ENCODE measurements at places on chromosomes 4 and X.

- no peak for DNase-seq
These were observed 92.6 kb downstream of the ASB9 start for GRCh38 chrX:15177316-15177715.

GRCh38 chr4:173801361-173801760 is 271.3 kb upstream of the HAND2 start:
- no peak for DNase-seq

- DNase-seq = no peak
These were observed 89.0 kb upstream of the NMU start for GRCh38 chr4:55725057-55725456.

GRCh38 chrX:4588893-4589292 is 875.4 kb upstream of the PRKX start:
- DNase-seq = no peak

- no peak for DNase-seq
These were observed 359.4 kb upstream of the FSTL5 start for GRCh38 chr4:162523171-162523570.

- no peak for DNase-seq
These were observed 582.7 kb upstream of the AADAT start for GRCh38 chr4:170672381-170672965.

- no peak for DNase-seq
These were observed 119.4 kb downstream of the LUZP4 start for GRCh38 chrX:115408771-115409400.

- DNase-seq = peak; percentile 59
These were observed 111.1 kb downstream of the SH3RF1 start for GRCh38 chr4:169159624-169160171.

- no peak for DNase-seq
These were observed 316.9 kb downstream of the EVC2 start for GRCh38 chr4:5391492-5391891.

DNA sequence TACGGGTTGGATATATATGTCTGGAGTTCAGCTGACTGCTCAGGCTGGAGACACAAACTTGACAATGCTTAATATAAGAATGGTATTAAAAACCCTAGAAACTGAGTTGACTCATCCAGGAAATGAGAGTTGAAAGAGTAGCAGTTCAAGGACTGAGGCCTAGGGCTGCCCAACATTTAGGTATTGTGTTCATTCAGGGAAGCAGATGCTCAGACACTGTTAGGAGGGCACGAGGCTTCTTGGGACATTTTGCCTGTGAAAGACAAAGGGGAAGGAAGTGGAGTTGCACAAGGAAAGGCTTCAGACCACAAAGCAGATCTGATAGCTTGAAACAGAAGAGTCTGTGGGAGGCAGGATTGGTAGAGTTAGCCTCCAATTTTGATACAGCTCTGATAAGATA is 52.0 kb upstream of the HS3ST1 start:
- no peak for DNase-seq

DNA sequence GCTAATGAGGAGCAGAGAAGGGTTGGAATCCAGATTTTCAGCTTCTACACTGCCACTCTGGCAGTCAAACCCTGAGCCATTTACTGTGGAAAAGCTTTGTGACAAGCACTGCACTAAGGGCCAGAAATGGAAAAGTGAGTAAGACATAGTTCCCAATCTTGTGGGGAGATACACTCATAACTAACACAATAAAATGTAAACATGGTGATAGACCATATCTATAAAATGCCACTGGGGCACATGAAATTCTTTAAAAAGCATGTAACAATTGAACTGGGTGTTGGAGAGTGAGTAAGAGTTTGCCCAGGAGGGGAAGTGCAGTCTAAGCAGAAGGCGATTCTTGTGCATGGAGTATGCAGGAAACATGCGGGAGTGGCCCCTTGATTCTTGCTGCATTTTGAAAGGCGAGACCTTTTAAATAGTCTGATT is 32.0 kb upstream of the ANXA5 start:
- DNase-seq = no peak

DNA sequence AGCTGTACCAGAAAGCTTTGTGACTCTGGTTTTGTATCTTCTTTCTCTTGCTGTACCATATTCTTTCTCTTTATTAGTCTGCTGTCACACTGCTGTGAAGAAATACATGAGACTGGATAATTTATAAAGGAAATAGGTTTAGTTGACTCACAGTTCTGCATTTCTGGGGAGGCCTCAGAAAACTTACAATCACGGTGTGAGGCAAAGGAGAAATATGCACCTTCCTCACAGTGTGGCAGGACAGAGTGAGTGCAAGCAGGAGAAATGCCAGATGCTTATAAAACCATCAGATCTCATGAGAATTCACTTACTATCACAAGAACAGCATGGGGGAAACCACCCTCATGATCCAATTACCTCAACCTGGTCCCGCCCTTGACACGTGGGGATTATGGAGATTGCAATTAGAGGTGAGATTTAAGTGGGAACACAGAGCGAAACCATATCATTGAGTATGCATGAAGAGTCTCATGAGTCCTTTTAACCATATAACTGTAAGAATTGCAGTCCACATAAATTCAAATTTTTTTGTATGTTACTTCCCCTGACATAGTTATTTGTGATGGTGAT is 67.4 kb upstream of the INPP4B start:
- no peak for DNase-seq

DNA sequence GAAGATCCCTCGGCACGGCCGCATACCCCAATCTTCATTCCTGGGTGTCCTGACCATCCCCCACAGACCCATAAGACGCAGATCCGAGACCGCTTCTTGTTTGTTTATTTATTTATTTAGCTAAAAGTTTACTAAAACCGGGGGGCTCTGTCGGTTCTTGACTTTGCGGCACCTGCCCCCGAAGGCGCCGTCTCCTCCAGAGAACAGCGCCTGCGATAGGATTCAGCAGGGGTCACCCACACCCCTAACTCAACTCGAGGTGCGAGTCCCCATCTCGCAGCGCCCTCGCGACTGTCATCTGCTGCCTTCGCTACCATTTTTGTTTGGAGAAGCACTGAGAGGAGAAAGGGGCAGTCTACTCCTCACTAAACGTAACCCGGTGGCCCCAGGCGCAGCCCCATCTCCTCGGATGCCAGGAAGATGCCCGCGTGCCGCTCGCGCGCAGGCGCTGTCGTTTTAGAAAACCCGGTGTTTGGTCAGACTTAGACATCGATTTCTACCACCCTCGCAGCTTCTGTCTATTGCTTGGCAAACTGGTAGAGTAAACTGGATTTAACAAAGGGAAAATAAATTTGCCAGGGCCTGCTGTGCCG is 18.9 kb upstream of the GPR101 start:
- DNase-seq = no peak

DNA sequence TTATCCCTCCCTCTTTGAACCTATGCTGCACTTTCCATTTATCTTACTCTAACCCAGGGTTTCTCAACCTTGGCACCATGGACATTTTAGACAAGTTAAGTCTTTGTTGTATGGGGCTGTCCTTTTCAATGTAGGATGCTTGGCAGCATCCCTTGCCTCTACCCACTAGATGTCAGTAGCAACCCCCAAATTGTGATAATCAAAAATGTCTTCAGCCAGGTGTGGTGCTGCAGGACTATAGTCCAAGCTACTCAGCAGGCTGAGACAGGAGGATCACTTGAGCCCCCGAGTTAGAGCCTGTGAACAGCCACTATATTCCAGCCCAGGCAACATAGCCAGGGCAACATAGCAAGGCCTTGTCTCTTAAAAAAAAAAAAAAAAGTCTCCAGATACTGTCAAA is 7.0 kb downstream of the LRCH2 start:
- no peak for DNase-seq

GRCh38 chr4:97762115-97762512 is 381.2 kb downstream of the STPG2 start:
- DNase-seq = no peak

DNA sequence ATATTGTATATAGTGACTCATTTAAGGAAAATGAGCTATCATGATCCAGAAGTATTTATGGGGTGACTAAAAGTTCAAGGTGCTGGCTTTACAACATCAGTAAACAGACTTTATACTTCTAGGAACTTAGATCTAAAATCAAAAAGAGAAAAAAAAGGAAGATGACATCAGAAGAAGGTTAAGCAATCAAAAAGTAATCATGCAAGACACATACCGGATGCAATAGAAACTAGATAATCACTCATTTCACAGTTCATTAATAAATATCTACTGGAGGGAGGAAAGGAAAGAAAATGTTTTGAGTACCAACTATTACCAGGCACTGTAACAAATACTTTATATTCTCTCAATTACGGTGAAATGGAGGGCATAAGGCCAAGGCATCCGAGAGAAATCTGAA is 276.4 kb downstream of the SPRY1 start:
- no peak for DNase-seq

- no peak for DNase-seq
These were observed 26.2 kb upstream of the MAP9 start for GRCh38 chr4:155402941-155403340.

- no peak for DNase-seq
These were observed 158.6 kb downstream of the PAPSS1 start for GRCh38 chr4:107561481-107561880.

GRCh38 chrX:39491548-39492297 is 606.0 kb downstream of the BCOR start:
- DNase-seq = no peak

GRCh38 chr4:85474356-85474755 is 594 bp upstream of the ARHGAP24 start:
- DNase-seq = no peak

DNA sequence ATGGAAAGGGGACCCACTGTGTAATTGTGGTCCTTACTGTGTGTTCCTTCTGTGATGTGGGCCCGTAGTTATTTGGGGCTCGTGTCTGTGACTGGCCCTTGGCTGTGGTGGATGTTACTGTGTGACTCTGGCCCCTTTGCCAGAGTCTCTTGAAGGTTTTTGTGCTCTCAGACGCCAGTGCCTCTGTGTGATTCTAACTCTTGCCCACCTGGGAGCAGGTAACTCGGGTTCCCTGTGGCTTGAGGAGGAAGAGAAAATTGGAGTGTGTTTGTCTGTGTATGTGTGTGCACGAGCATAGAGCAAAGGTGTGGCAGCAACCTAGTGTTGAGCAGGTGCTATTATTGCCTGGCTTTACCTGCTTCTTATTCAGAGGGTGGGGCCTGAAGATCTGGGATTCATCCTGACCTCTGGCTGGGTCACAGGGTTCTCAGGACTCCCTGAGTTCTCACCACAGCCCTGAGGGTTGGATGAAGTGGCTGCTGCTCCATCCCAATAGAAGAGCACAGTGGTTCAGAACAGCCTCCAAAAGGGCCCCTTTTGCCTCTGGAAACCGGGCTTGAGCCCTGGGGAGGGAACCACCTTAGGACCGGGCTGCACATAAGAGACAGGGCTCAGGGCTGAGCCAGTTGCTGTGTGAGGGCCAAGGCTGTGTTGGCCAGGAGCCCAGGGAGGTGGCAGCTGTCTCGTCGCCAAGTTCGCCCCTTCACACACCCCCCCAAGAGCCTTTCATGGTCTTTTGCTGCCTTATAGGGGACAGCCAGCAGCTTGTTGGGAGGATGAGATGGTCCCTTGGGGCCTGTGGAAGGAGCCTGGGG is 1.3 kb downstream of the RBM10 start:
- no peak for DNase-seq

GRCh38 chrX:103800318-103800717 is 23.7 kb downstream of the PLP1 start:
- no peak for DNase-seq

- no peak for DNase-seq
These were observed 1064.6 kb upstream of the SLIT2 start for GRCh38 chr4:19187096-19187495.

DNA sequence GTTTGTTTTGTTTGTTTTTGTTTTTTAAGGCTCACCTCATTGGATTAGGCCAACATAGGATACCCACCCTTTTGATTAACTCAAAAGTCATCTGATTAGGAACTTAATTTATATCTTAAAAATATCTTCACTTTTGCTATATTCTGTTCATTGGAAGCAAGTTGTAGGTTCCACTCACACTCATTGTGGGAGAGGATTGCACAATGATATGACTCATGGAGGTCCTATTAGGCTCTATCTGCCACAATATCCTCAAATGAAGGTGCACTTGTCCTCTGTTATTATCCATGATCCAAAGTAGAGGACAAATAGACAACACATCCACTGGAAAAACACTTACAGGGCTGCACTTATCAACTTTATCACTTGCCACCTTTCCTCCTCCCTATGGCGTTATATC is 60.5 kb upstream of the ADAMTS3 start:
- no peak for DNase-seq

DNA sequence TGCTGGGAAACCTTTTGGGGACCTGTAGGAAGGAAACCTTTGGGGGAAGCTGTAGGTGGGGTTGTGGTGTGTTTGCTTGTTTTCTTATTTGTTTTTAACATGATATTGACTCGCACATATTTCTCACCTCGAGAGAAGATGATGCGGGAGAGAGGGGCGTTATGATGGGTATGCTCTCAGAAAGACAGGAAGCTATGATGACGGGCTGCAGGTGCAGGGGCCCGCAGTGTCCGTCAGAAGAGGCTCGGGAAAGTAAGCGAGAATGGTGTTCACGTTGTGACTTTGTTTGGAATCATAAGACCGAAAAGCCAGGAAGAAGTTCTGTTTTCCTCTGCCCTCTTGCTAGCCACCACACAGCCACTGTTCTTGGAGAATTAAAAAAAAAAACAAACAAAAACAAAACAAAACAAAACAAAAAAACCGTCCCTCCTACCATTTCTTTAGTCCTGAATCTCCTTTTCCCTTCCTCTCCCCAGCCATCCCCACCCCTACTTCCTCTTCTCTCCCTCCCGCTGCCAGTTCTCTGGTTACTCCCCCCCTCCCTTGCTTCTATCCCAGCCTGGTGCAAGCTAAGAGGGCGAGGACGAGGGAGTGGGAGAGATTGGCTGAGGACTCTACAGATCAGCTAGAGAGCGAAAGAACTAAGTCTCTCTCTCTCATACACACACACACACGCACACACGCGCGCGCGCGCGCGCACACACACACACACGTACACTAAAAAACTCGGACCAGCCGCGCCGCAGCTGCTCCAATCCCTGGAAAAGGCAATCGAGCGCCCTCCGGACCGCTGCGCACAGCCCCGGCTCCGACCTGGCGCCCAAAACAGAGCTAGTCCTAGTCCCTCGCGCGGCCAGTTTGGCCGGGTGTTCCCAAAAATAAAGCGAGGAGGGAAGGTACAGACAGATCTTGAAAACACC is at the start of gene BMP3:
BMP3 (plus strand) TSS at position 648 of the 920 bp plus-strand sequence. CDS start 577 bp downstream, outside the sequence.
- no peak for DNase-seq

DNA sequence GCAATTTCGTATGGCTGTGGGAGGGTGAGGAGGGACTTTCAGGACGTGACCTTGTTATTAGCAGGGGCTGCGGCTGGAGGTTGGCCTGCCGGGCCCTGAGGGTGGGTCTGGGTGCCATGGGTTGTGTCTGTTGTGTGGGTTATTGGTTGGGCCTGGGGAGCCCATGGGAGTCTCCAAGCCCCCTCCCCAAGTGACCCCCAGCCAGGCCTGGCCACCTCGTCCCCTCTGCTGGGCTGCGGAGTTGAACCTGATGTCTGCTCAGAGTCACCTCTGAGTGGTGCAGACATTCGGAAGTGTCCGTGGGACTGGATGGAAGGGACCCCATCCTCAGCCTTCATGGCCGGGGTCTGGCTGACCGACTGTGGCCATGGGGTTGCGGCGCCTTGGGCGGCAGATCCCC is 67.7 kb downstream of the TRMT44 start:
- DNase-seq = no peak

- DNase-seq = no peak
These were observed 552.7 kb downstream of the RAPGEF2 start for GRCh38 chr4:159655547-159655946.

- DNase-seq = no peak
These were observed at the start of gene DCLK2 for GRCh38 chr4:150078041-150078578. DCLK2 (plus strand) TSS chr4:150078445; CDS start chr4:150079028, 583 bp downstream.

GRCh38 chr4:154779362-154779947 is 1.6 kb upstream of the RBM46 start:
- peak; percentile 18 for DNase-seq
